ENCODE measurements at places on chromosomes 2 and 18.

DNA sequence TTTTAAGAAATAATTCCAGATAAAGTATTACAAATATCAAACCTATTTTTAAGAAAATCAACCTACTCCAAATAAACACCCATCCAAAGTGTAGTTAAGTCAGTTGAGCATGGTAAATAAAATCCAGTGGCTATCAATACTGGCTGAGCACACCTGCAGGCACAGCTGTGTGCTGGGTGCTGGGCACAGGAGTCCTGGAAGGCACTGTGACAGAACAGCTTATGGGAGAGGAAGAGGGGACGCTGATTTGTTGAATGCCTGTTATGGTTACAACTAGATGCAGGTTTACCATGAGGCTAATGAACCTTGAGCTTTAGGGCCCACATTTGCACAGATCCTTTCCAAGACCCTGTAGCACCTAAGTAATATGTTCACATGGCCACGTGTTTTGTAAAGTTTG, 202.7 kb downstream of the MTX2 start:
- DNase-seq, result no peak

DNA sequence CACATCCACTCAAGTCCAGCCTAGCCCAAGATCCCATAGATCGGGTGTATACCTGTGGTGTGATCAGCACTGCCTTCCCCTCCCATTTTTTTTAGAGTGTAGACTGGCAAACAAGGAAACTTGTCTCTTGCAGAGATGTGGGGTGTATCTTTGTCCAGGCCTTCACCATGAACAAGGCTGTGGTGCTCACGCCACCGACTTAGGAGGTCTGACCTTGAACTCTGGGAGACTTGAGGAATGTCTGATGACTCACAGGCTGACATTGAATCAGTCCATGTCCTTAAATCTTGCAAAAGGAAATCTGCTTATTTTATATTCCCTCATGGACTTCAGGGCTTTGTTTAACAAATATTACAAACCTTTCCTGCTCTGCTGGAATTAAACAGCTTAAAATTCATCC, 4.5 kb upstream of the CTIF start:
- no peak for DNase-seq

- no peak for DNase-seq
Measured at GRCh38 chr2:221589696-221590095, 17.6 kb upstream of the EPHA4 start.

- DNase-seq, result no peak
Measured at GRCh38 chr2:8918412-8918811, 81.0 kb upstream of the KIDINS220 start.

DNA sequence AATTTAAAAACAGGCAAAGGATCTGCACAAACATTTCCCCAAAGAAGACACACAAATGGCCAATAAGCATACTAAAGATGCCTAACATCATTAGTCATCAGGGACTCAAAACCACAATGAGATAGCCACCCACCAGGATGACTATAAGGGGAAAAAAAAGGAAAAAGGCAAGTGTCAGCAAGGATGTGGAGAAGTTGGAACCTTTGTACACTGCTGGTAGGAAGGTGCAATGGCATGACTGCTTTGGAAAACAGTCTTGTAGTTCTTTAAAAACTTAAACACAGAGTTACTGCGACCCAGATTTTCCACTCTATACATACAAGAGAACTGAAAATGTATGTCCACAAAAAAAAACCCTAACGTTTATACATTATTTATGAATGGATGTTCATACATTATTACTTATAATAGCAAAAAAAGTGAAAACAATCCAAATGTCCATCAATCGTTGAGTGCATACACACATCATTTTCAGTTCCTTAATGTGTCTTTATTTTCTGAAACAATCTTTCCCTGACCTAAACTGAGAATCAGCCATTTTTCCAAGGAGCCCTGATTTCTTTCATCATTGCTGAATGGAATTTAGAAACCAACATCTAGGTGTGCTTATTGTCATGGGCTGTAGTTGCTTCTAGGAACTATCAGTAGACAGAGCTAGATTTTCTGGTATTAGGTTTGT, 64.7 kb upstream of the TLK1 start:
- no peak for DNase-seq

GRCh38 chr2:173404841-173405750, 50.4 kb downstream of the CDCA7 start:
- no peak for DNase-seq

GRCh38 chr2:9222893-9223287, 16.3 kb downstream of the ASAP2 start:
- DNase-seq, result no peak

DNA sequence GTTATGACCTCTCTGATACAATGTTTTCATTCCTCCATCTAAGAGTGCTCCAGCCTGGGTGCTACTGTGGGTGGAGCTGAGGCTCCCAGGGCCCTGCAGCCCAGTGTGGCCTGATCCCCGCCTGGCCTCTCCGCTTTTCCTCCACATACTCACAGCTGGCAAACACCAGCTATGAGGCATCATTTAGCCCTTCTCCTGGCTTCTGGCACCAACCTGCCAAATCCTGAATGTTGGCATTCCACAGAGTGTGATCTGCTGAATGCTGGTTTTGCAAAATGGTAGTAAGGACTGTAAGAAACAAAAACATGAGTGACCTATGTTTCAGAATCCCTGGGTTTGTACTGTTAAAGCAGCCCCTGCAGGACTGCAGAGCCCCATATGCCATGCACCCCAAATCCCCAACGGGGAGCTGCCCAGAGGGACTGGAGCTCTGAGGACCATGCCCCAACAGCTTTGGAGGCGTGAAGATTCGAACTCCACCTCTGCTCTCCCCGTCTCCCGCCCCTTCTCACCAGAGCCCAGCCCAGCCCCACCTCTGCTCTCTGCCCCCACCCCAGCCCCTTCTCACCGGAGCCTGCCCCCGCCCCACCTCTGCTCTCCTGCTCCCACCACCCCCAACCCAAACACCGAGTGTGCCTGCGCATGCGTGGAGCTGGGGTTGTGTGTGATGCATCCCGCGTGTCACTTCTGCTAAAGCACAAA, 4.2 kb downstream of the SLC66A2 start:
- DNase-seq, result no peak

GRCh38 chr2:173427887-173428668, 73.4 kb downstream of the CDCA7 start:
- no peak for DNase-seq

Measured in stimulated activated CD8-positive, alpha-beta memory T cell treated with anti-CD3 and anti-CD28 coated beads, Interleukin-15, amount 100 ng/mL, for 48 hours (primary cell).